ENCODE measurements at places on chromosomes 12 and 14.
A peak's percentile ranks its signal among the peaks of the same experiment; 100 is the strongest.

GRCh38 chr14:104085032-104085888 is at the start of gene ASPG:
Gene ASPG (plus strand): TSS chr14:104085700. CDS start chr14:104085771, 71 bp downstream.
- no peak for DNase-seq

- DNase-seq: no peak
Observed at GRCh38 chr12:81492131-81492720, 266.9 kb downstream of the PPFIA2 start.

GRCh38 chr14:69101331-69101826 is 51.5 kb downstream of the DCAF5 start:
- DNase-seq: peak; percentile 56

GRCh38 chr14:54147282-54147681 is 190.7 kb upstream of the BMP4 start:
- DNase-seq: no peak

DNA sequence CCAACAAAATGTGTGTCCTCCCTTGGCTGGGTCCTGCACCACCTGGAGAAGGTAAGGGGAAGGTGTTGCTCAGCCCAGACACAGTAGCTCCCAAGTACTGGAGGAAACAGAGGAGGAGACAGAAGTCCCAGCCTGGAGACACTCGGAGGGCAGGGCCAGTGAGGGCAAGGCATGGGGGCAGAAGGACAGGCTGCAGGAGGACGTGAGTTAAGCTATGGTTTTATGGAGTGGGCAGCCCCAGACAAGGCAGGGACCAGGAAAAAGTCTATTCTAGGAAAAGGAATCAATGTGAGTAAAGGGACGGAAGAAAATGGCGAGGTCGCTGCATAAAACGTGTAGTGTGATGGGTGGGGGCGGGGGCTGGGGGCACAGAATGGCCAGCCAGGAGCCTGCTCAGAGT is 210.1 kb upstream of the DIO3 start:
- DNase-seq: no peak

- no peak for DNase-seq
Observed at GRCh38 chr12:5884285-5884684, 60.8 kb downstream of the ANO2 start.

DNA sequence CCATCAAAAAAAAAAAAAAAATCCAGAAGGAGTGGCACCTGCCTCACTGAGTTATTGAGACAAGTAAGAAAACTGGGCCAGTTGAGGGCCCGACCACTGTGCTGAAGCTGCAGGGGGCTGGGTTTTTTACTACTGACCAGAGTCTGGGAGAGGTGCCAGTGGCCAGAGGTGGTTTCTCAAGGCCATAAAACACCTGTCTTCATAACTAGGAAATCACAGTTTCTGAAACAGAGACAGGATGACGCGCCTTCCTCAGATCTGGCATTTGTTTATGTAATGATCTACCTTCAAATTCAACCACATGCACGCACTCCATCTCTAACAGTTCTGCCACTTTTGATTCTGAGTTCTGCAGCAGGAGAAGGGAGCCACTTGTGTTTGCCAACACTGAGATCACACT is 12.7 kb downstream of the TSPAN11 start:
- no peak for DNase-seq

DNA sequence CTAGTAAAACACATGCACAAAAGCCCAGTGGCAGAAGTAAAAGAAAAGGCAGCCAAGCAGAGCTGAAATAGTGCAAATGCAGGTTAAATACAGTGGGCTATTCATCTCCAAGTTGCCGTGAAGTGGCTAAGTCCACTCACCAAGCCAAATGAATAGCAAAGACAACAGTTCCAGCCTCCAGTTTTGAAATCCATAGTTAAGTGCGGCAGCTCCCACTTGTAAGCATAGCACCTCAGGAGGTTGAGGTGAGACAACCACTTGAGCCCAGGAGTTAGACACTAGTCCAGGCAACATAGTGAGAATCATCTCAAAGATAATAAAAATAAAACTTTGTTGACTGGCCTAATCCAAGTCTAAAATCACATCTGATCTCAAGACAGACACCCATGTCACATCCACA is 9.8 kb upstream of the PHLDA1 start:
- no peak for DNase-seq

GRCh38 chr12:110117956-110118685 is 6.0 kb upstream of the IFT81 start:
- DNase-seq: no peak

DNA sequence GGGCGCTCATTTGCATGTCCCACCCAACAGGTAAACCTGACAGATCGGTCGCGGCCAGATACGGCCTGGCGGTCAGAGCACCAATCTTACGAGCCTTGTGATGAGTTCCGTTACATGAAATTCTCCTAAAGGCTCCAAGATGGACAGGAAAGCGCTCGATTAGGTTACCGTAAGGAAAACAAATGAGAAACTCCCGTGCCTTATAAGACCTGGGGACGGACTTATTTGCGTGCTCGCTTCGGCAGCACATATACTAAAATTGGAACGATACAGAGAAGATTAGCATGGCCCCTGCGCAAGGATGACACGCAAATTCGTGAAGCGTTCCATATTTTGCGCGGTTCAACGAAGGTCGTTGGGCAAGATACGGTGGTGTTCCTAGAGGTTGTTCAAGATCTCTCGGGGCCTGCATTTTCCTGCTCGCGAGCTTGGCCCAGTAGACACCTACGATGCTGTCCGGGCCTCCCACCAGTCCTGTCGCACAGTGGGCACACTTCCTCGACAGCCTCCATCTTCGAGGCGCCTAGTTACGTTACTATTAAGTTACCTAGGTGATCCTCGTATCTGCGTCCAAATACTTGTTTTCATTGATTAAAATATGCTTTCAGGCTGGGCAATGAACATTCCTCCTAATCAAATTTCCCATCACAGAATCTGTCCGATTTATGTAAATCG is at the start of gene RNU6-7:
RNU6-7 (plus strand) TSS at position 230 of the 675 bp plus-strand sequence.
- DNase-seq: peak; percentile 84
